ENCODE measurements at places on chromosomes 5 and 9.

GRCh38 chr5:159316519-159317383, 13.5 kb downstream of the IL12B start:
- peak; percentile 43 for DNase-seq

DNA sequence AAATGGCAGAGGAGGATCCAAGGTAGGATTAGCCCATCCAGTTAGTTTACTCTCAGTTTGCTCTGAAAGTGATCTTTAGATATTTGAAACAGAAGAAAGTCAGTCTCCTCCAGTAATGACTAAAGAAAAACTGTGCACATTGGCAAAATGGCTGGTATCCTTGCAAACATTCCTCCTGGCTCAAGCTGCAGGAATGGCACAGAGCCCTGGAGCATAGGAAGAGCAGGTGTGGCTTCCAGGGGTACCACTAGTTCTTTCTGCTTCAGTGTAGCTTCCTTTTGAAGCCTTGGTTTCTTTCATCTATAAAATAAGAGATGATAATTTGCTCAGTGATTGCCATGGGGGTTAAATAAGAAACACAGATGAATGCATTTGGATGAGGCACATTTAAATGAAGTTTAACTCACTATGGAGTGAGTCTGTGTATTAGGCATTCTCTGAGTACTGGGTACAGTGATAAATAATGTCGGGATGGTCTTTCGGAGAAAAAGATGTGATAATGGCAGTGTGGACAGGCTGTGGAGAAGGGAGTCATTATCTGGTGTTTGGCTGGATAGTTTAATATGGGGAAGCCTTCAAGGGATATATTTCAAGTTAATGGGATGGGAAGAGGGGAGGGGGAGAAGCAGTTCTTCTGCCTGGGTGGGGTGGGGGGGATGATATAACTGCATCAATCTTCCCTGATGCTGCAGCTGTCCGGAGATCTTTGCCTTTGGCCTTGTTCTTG, 217.3 kb upstream of the KLF4 start:
- DNase-seq = no peak

DNA sequence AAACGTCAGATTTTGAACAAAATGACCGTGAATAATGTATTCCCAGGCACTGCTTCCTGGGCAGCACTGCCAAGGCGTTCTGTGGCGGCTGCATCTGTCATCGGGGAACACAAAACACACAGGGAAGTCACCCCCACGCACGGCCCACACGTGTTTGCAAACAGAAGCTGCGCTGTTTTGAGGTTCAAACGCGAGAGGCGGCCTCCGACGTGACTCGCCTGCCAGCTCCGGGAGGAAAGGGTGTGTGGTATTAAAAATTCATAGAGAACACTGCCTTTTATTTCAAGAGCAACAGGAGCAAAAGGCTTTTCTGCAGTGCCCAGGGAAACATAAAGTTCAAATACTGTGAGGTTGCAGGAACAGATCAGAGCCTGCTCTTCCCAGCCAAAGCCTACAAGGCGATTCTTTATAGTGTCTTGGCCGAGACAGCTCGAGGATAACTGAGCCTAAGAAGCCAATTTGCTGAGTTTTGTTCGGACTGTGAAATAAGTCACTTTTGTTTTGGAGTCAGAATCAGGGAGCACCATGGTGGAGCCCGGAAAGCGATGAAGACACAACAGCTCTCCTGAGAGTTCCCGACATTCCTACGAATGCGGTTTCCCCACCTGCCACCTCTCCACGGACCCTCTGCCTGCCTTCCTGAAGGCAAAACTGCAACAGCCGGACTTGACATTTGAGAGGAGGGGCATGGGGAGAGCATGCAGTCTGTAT, 115.3 kb upstream of the IRX2 start:
- DNase-seq = no peak

GRCh38 chr9:124768750-124769548, 2.2 kb downstream of the NR6A1 start:
- DNase-seq = no peak

- DNase-seq = no peak
Observed at GRCh38 chr9:129234491-129234890, 56.4 kb upstream of the IER5L start.

DNA sequence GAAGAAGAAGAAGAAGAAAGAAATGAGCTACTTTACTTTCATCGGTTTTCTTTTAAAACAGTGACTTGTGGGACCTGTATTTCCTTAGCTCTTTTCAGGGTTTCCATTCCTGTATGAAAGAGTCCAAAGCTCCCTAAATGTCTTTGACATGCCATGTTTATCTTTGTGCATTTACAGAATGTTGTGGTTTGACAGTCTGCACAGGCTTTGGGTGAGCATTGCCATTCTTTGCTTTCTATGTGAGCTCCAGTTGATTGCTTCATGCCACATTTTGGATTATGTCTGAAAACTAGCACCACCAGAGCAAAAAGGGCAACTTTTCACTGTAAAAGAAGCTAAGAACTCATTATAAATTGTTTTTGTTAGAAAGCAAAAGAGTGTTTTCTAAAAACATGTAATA, 733.4 kb downstream of the TLE4 start:
- no peak for DNase-seq

DNA sequence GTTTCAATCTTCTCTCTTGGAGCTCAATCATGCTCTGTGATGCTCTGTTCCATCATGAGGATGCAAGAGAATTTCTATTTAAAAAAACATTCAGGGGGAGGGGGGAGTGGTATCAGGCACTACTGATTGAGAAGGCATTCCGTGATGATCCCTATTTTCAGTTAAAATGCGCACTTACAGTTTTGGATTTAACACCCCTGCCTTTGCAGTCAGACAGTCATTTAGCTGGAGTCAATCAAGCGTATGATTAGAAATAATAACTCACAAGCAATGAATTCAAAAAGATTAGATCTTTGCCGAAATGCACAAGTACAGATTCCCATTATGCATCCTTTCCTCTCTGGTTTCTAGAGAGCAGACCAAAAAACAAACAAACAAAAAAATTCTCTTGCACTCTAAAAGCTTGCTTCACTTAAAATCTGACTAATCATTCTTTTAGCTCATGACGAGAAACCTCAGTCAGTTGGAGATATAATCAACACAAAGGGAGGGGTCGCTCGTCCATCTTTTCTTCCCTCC, 55.4 kb downstream of the EFNA5 start:
- no peak for DNase-seq

GRCh38 chr9:111961575-111961974, 65.0 kb downstream of the UGCG start:
- peak; percentile 20 for DNase-seq

- no peak for DNase-seq
Observed at GRCh38 chr5:669111-669841, 23.9 kb downstream of the TPPP start.

GRCh38 chr9:33329117-33329563, 38.8 kb downstream of the NFX1 start:
- peak; percentile 35 for DNase-seq

- no peak for DNase-seq
Observed at GRCh38 chr5:59357381-59357977, 536.0 kb downstream of the PDE4D start.

GRCh38 chr5:34014626-34015025, 6.8 kb upstream of the AMACR start:
- no peak for DNase-seq

- no peak for DNase-seq
Observed at GRCh38 chr5:142310803-142311202, 14.0 kb downstream of the SPRY4 start.

GRCh38 chr9:1051210-1051583, 1.0 kb downstream of the DMRT2 start:
- DNase-seq = no peak

DNA sequence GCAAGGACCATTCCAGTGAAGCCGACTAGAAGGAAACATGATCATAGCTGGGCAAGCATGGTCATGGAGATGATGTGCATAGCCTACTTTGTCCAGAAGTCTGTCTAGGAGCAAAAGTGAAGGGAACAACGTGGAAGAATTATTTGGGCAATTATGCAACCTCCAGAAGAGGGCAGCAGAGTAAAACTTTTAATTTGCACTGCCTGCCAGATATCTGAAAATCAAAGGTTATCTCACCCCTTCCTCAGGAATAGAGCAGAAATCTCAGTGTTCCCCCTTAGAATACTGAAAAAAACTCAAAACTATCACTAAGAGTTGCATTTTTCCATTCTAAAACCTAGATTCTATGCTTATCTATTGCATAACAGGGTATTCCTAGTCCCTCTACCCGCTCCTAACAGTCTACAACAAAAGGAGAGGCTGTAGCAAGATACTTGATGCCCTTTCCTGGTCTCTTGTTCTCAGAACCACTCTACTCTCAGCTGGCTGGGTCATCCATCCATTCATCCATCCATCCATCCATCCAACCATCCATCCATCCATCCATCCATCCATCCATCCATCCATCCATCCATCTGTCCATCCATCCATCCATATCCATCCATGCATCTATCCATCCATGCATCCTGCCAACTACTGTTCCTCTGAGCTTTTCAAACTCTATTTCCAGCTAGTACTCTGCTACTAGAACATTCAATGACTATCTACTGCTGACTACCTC, 8.4 kb upstream of the SETD9 start:
- peak; percentile 24 for DNase-seq

DNA sequence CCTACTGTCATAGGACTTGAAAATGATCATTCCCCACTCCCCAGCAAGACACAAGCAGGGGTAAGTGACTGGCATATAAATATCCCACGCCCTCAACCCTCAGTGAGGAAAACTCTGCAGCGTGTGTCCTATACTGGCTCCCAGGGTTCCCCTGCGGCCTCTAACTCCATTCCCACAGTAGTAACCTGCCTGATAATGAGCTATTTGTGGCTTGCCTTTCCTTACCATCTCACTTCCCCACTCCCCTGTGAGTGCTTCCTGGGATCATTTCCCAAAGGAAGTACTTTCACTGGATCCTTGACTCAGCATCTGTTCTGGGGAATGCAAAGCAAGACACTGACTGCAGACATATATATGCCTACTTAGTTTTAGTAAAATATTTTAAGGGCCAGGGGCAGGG, 14.3 kb downstream of the CDC14B start:
- DNase-seq = no peak

DNA sequence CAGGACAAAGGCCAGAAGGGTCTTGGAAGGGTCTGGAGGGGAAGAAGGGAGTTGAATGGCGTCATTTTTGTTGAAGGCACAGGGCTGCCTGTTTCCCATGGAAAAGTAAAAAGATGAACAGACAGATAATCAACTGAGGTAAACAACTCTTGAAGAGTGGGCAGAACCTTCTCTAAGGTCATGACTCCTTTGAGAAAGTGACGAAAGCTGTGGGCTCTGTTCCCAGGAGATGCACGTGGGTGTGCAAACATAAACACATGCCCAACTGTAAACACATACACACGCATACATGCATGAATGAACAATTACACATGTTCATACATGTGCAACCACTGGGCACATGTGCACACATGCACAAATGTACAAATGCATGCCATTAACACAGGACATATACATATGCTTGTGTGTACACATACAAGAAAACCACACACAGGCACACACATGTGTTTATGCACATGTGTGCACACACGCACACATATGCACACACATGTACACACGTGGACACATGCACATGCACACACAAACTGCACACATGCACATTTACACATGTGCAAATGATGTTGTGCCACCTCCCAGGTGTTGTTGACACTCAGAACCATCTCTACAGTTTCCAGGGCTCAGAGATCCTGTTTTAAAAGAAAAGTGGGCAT, 143.3 kb downstream of the GADD45G start:
- DNase-seq = no peak

- DNase-seq = no peak
Observed at GRCh38 chr5:78215972-78216371, 78.5 kb downstream of the AP3B1 start.

DNA sequence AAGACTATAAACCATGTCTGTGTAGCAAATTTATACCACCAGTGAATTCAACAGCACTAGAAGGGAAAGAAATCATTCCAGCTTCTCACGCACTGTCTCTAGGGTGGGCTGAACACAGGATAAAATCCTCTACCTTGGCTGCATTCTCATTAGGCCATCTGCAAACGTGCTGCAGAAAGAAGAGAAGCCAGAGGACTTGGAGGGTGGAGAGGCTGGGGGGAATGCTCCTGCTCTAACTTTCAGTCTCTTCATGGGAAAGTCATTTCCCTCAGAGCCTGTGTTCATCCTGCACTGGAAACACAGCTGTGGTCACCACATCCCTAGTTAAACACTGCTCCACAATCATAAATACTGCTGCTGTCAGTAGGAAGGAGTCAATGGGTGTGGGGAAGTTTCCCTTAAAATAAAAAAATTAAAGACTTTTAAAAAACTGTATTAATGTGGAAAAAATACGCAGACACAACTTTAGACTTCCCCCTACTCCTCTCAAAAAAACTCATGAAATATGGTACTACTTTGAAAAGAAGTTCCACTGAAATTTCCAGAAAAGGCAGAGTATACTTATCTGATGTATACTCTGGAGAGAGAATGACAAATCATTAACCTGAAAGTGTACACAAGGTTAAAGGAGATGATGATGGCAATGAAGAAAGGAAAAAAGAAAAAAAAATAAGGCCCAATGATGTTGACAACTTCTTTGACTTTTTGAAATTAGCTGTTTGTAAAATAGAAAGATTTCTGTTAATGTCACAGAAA, 46.8 kb downstream of the LHFPL2 start:
- DNase-seq = no peak

DNA sequence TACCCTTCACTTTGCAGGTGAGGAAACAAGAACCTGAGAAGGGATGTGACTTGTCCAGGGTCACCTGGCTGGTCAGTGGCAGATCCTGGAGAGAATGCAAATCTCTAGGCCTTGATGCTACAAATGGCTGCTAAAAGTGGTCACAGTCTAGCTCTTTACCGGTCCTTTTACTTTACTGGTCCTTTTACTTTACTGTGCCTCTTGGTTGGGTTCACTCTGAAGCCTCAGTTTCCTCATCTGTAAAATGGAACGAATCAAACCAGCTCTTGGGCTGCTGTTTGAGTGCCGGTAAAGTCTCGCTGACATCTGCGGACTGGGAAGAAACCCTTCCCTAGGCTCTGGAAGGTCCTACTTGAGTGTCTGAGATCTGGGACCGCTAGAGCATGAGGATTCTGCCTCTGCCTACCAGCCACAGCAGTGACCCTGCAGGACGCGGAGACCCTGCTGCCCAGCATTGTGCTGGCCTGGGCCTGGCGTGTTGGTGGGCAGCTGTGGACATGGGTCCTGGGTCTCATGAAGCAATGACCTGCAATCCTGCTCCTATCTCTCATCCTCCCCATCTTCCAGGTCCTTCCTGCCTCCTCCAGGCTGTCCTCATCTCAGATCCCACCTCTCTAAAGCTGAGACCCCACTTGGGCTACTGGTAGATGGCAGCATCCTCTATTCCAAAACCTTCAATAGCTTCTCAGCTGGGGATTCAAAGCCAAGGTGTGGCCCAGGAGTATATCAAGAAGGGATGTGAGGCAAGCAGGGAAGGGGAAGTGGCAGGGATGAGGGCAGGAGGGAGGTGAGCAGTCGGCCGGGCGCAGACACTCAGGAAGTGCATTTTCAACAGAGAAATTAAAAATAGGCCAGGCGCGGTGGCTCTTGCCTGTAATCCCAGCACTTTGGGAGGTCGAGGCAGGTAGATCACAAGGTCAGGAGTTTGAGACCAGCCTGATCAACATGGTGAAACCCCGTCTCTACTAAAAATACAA, 13.3 kb downstream of the CORO2A start:
- DNase-seq = no peak

DNA sequence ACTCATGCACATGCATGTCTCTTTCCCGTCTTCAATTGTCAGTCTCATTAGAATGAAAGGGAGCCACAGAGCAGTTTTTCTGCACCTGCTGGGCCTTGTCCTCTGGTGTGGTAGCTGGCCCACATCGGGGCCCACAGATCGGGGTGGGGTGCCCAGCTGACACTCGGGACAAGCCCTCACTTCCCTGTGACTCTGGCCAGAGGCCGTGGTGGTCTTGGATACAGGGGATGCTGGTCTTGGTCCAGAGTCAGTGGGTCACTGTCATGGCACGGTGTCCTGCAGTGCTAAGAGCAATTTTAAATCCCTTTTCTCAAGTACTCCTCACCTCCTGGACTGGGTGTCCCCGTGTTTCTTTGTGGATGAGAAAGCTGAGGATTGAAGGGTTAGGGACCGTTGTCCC, 193.2 kb downstream of the CACNA1B start:
- no peak for DNase-seq

Measured in H54 (cell line).